Activated B cell treated with CpG ODN at 0.5 μM for 24 hours (primary cell): ENCODE measurements at places on chromosomes 1 and 21. TPM values are rescaled to one million over a fixed set of nuclear protein-coding genes. Genes with fewer than 3 reads are reported as not detected.
A peak's percentile ranks its signal among the peaks of the same experiment; 100 is the strongest.

ALX3 gene
- total RNA-seq, result not detected in 2 replicates

DNA sequence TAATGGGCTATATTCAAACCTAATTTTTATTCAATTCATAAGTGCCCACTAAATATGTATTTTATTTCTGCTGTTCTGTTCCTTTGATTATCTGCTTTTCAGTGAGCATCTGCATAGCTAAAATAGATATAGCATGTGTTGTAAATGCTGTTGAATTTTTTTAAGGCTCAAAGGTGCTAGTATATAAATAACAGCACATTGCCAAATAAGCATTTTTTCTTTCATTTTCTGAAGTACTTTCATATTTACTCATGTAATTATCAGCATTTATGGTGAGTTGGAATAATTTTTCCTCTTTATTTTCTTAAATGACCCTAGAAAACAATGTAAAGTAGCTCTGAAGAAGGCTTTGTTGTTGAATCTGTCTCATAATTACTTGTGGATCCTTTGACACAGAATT, 69.6 kb upstream of the B3GALT2 start:
- DNase-seq, result no peak

- no peak for DNase-seq
These were observed 68.8 kb downstream of the JMJD4 start for GRCh38 chr1:227666286-227666685.

DNA sequence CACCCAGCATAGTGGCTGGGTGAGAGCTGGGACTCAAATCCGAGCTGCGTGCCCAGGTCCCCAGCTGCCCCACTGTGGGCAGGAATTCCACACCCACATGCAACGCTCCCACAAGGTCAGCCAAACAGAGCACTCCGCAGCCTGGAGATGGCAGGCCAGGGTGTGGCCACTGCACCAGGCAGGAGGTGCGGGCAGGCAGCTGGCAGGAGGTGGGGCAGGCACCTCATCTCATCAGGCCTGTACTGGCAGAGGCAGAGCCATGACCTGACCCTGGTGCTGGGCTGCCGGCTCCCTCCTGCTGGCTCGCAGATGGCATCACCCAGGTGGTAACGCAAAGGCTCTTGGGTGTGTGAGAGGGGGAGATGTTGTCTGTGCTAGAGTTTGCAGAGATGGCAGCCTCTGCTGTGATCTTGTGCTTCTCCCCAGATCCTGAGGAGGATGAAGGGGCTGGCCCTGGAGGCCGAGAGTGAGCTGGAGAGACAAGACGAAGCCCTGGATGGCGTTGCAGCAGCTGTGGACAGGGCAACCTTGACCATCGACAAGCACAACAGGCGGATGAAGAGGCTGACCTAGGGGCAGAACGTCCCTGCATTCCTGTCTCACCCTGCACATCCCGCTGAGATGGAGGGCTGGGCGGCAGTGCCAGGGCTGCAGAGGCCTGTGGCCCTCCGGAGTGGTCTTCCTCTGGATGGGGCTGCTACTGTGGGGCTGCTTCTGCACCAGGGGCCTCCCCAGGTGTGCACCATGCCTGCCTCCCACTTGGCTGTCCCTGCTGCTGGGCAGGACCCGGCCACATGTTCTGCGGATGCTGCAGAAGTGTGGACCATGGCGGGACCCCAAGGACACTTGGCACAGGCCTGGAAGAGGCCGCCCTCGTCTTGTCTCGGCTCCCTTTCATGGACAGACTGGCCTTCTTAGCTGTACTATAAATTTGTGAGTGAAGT, 35.1 kb upstream of the PRSS38 start:
- peak; percentile 6 for DNase-seq

FAM131C gene
- not detected in 2 replicates for total RNA-seq

PERM1 gene
- not detected in 2 replicates for total RNA-seq

GRCh38 chr1:212712451-212713303, 13.0 kb upstream of the BATF3 start:
- no peak for DNase-seq
